ENCODE measurements at places on chromosomes 3 and 15. TPM values are rescaled to one million over a fixed set of nuclear protein-coding genes. Genes with fewer than 3 reads are reported as not detected.

- no peak for DNase-seq
These were observed 135.7 kb upstream of the TBL1XR1 start for GRCh38 chr3:177332955-177333354.

DNA sequence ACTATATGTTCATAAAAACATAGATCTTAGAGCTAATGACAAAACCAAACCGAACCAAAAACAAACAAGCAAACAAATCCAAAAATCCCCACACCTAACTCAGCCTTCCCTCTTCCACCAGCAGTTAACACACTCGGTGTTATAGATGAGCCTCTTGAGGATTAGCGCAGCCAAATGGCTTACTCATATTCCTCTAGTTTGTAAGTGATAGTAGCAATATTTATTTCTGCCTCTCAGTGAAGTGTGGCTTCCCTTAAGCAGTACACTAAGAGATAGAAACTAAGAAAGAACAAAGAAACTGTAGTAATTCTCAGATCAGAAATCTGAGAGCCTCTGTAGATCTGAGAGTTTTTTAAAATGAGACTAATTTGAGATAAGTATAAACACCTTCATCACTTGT lies 2.4 kb upstream of the NCEH1 start:
- DNase-seq: no peak

GRCh38 chr3:86104154-86104553 lies 886.8 kb downstream of the VGLL3 start:
- no peak for DNase-seq

GRCh38 chr3:33089515-33089914 lies 7.4 kb downstream of the GLB1 start:
- no peak for DNase-seq

DNA sequence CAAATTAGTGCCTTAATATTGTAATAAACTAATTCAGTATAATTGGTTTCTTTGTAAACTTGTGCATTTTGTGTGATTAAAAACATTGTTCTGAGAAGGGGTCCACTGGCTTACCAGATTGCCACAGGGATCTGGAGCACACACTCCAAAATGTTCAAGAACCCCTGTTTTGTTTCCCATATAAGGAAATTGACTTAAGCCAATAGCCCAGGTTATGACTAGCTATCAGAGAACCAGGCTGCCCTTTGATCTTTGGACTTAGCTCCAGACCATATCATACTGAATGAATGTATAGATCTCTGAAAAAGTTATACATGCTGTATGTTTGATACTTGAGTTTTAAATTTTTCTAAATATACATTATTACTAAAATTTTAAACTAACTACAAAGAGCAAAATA lies 91.7 kb downstream of the NPTN start:
- DNase-seq: no peak

DNA sequence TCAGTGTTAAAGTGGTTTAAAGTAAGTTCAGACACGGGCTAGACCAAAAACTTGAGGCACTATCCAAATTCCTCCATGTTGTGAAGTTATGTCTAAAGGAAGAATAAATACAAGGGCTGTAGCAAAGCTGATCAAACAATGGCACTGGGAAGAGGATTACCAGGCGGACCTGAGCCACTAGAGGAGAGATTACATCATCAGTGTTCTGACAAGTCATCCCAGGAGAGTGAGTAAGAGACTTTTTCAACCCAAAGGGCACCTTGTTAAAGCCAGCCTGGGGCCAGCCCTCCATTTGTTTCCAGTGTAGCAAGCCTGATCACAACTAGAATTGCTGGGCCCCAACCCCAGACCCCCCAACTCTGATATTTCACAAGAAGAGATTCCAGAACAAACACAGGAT lies 166.9 kb downstream of the DCLK3 start:
- no peak for DNase-seq

GRCh38 chr3:46478341-46478740 lies 13.6 kb upstream of the LTF start:
- DNase-seq: no peak

Gene GPR156
- total RNA-seq: 0.29 TPM

Gene PSTPIP1
- total RNA-seq: 6.1 TPM

Gene FOXL2
- total RNA-seq: not detected

All from left cardiac atrium (tissue), 4 donors.